CD4-positive, alpha-beta T cell treated with Interleukin-6 for 4 hours (primary cell): ENCODE measurements at places on chromosomes 5 and 9.

GRCh38 chr9:3664044-3664443 lies 138.2 kb upstream of the RFX3 start:
- DNase-seq = no peak

DNA sequence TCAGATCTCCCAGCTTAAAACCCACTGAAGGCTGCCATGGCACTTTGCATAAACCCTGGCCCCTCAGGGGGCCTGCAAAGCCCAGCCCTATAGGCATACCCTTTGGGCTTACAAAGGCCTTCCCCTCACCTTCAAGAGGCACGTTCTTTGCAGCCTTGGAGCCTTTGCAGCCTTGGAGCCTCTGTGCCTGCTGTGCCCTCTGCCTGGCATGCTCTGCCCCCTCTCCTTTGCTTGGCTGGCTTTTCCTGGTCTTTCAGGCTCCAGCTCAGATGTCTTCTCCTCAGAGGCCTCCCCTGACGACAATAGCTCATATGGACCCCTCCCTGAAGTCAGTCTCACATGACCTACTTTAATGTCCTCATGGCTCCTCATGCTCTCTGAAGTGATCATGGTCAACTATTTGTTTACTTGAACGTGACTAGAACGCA lies 60.3 kb downstream of the CXXC5 start:
- no peak for DNase-seq

DNA sequence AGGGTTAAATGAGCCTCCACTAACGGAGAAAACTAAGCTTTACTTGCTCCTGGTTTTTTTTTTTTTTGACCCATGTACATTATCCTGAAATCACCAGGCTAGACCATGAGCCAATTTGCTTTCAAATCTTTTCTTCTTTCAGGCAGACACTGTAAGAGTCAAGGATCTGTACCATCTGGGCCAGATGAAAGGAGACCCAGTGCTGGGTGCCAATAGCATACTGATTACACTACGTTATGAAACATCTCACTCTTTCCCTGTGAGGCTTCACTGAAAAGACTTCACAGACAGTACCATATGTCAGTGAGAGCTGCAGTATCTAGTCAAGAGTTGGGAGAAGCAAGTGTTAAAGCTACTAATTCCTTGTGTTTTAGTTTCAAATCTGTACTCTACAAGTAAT lies 161.2 kb upstream of the PTPRD start:
- no peak for DNase-seq

DNA sequence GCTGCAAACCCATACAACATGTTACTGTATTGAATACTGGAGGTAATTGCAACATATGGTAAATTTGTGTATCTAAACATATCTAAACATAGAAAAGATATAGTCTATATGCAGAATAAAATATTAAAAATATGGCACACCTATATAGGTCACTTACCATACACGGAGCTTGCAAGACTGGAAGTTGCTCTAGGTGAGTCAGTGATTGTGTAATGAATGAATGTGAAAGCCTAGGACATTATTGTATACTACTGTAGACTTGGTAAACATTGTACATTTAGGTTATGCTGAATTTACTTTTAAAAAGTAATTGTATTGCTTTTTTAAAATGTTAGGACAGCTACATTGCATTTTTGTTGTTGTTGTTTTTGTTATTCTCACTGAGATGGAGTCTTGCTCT lies 968.8 kb downstream of the TLE1 start:
- DNase-seq = no peak

DNA sequence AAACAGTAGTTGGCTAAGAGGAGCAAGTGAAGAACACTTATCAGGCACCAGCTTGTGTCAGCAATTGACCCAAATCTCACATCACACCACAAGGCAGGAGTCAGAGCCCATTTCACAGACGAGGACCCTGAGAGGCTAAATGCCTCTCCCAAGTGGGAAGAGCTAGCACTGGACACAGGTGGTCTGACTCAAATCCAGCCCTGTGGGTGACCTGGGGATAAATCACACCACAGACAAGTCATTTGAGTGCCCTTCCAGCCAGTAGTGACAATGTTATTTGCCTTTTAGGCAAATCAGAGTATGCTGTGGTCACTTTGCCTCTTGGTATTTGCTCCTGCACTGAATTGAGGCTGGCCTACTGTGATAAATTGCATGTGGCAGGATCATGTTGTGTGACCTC lies 138.7 kb downstream of the SYK start:
- DNase-seq = no peak

DNA sequence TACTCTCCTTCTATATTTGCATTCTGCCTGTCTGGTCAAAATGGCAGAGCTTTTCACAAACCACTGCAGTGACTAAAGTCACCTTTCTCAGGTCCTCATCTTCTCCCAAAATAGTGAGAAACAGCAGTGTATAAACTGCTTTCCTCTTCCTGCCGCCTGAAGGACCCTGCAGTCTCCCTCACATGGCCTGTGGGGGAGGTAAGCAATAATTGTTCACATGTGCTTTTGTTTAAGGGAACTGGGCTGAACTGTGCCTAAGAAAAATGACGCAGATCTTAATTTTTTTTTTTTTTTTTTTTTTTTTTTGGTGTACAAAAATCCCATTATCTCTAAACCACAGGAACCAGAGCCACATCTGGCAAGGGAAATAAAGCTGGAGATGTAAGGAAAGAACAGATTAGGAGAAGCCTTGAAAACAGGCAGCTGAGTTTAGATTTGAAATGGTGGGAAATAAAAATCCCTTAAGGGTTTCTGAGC lies 131.7 kb upstream of the VLDLR start:
- DNase-seq = no peak

DNA sequence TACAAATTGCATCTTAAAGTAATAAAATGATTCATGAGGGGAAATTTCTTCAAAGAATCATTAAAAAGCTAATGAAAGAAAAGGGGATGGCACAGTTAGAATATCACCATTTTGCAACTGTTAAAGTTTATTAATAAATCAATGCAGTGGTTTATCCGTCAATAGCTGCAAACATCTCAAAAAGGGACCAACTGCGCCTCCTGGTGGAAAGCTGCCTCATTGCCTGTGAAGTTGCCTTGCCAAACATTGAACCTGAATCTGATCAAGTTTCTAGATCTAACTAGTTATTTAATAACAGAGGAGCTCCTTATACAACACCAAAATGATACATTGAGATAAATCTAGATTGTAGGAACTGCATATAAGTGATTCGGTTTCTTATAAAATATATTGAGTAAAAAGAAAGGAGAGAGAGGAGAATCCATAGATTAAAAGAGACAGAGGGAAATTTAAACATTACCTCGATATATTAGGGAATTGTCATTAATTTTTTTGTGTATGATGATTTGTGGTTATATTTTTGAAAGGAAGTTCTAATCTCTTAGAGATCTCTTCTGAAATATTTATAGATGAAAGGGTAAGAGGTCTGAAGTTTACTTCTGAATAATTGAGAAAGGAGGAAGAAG lies 6.9 kb upstream of the NDUFB6 start:
- DNase-seq = peak; percentile 85

- no peak for DNase-seq
These were observed 54.4 kb downstream of the HRH2 start for GRCh38 chr5:175712313-175712680.

DNA sequence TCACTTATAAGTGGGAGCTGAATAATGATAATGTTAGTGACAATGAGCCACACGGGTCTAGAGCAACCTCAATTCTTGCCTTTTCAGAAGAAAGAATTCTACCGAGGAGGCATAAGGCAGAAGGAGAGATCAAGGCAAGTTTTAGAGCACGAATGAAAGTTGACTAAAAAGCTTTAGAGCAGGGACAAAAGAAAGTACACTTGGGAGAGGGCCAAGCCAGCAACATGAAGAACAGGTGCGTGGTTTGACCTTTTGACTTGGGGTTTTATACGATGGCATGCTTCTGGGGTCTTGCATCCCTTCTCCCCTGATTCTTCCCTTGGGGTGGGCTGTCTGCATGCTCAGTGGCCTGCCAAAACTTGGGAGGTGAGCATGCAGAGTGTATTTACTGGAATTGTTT lies 12.5 kb upstream of the OXCT1 start:
- no peak for DNase-seq

- no peak for DNase-seq
These were observed 11.7 kb downstream of the MED7 start for GRCh38 chr5:157130925-157131324.

GRCh38 chr9:73541923-73542322 lies 390.3 kb downstream of the ANXA1 start:
- no peak for DNase-seq

DNA sequence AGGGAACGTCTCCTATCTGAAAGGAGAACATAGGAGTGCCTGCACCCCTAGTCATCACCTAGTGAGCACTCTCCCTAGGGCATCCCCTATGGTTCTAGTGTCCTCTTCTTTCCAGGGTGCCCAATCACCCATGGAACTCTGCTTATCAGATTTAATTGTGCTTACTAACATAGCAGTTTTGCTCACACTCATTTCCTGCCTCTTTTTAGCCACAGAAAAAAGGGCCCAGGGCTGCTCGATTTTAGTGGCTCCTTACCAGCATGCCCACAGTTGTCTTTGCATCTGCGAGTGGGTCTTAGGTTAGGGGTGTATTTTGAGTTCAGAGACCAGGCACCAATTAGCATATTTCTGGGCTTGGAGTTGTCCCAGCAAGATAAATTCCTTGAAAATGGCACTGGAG lies 1110.2 kb downstream of the TAF11L14 start:
- DNase-seq = peak; percentile 23

DNA sequence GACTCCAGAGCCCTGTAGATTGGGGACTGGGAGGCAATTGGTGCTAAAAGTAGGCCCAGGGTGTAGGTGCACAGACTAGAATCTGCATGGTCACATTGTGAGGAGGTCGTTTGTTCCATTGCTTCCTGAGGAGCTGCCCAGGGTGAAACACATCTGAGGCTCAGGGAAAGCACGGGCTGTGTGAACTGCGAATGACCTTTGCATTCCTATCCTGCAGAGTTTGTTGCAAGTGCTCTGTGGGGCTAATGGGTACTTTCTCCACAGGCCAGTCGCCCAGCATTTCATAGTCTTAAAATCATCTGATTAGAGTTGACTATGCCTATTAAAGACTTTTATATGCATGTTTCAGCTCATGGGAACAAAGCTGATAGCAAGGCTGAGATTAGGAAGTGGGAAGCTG lies 14.4 kb upstream of the SLC46A2 start:
- no peak for DNase-seq
